Hypothalamus (tissue), 51 donors: ENCODE measurements at places on chromosomes 13 and 19.

DNA sequence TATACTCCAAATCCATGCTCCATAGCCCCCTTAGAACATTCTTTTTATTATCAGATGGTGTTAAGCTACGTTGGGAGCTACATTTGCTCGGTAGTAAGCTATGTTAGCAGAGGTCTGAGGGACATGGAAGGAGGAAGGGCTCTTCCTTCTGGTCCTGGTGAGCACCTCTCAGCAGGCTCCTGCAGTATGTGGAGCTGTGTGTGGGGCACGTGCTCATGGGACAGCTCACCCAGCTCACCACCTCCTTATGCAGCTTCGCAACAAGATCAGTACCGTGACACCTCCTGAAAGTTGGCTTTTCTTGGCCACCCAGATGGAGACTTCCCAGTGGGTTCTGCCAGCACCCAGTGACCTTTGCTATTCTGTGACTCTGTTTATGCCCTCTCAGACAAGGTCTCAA is 400.5 kb upstream of the SLC10A2 start:
- DNase-seq: no peak

DNA sequence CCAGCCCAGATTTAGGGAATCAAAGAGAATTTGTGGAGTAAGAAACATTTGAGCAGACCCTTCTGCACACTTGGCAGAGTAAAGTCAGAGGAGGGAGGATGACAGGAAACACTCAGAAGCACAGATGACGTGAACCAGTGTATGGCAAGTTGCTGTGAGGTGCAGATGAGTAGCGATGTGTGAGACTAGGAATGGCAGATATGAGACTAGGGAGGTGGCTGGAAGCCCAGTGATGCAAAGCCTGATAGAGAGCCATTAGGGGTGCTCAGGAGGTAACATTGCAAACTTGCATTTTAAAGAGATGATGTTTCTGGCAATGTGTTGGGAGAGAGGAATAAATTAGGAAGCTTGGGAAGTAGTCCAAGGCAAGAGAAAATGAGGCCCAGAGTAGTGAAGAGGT is 44.0 kb downstream of the PCDH17 start:
- no peak for DNase-seq

DNA sequence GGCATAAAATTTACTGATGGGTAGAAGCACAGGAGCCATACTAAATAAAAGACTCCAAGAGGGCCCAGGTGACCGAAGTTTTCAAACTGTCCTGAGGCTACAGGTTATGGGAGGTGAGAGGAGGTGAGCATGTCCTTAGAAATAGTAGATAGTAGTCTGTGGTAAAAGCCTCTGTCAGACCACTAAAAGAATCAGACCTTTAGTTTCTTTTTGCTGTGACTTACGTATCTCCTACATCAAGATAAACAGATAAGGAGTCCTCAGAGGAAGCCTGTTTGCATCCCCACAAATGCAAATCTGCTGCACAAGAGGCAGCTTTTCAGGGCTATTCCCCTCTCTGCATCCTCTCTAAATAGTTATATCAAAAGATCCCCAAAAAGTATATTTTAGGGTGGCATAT is 711.6 kb upstream of the SLITRK6 start:
- DNase-seq: no peak

DNA sequence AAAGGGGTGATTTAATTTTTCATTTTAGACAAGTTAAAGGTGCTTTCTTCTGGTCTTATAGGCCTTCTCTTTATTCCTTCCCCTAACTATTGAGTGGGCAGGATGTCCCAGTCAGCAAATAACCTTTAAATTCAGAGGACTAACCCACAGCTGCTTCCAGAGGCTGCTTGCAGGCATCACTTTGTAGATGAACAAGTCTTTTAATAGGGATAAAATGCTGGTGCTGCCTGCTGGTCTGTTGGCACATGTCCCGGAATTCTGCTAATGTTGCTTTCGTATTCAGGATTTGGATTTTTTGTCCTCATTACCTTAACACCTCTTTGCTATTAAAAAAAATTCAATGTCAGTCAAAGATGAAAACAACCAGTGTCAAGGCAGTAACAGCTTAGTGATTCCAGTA is 132.7 kb upstream of the KL start:
- DNase-seq: peak; percentile 11

- peak; percentile 40 for DNase-seq
Observed at GRCh38 chr19:28889941-28890670, 322.8 kb downstream of the UQCRFS1 start.

DNA sequence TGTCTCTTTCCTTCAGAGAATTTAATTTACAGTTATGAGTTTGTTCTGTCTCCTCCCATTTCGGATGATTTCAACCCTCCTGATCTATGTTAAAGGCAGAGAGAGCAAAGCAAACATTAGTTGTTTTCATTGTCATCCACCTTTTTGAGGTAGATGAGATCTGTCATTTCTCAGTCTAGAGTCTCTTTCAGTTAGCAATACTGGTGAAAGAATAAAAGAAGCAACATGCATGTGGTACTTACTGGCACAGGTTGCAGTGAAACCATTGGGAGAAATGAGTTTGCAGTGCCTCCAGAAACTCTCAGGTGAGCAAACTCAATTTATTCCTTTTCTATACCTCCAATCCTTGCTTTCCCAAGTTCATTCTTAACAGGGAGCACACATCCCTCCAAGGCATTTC is 99.4 kb downstream of the RBM26 start:
- no peak for DNase-seq

GRCh38 chr13:41652735-41653361 is 195.5 kb downstream of the RGCC start:
- DNase-seq: no peak

DNA sequence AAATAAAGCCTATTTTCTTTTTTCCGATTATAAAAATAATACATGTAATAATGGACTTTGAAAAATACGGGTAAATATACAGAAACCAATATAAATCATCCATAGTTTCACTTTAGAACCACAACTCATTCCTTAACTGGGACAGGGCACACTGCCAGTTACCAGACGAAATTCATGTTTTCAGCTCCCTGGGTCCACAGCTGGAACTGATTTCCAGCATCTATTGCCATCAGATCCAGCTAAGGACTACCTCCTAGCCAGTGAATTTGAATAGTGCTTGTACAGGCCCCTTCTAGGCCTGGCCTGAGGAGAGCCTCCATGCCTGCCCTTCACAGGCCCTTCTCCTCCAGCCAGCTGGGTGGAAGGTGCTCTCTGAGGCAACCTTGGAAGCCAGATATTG is 30.0 kb upstream of the ATP12A start:
- no peak for DNase-seq

GRCh38 chr19:37988758-37989635 is 82.0 kb downstream of the SIPA1L3 start:
- no peak for DNase-seq

DNA sequence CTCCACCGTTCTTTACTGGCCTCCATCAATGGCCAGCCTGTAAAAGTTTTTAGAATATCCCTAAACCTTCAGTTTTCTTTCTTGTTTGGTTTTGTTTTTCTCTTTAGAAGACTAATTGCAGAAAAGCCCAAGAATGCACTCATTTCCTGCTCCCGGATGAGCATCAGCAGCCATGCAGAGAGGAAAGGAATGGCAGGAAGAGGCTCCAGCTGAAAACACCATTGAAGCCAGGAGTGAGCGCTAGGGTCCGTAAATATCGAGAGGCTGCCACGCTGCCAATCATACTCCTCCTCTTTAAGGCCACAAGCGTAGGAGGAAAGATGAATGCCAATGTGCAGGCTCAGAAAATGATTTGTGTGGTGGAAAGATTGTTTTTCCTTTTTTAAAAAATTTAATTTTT is 57.4 kb upstream of the UBE2L5 start:
- no peak for DNase-seq

DNA sequence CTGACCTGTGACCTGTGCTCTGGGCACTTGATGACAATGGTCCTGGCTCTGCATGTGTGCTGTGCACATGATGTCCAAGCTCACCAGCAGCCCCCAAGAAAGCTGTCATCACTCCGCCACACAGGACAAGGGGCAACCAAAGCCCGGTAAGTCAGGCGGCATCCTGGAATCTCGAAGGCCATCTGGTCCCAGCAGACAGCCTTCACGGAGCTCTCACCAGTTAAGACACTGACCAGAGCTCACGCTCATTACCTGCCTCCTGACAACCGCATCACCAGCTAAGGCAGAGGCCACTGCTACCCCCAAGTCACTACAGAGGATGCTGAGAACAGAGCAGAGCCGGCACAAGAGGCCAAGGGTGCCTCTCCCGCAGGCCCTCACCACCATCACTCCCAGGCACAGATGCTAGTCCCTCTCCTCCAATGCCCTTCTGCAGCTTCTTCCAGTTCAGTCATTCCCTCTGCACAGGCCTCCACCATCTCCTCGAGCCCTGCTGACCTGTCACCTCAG is 10.6 kb downstream of the PPP6R1 start:
- no peak for DNase-seq

GRCh38 chr13:80141123-80141849 is 199.6 kb downstream of the SPRY2 start:
- DNase-seq: peak; percentile 40

- no peak for DNase-seq
Observed at GRCh38 chr19:901216-902092, 8.2 kb downstream of the RNU6-9 start.

DNA sequence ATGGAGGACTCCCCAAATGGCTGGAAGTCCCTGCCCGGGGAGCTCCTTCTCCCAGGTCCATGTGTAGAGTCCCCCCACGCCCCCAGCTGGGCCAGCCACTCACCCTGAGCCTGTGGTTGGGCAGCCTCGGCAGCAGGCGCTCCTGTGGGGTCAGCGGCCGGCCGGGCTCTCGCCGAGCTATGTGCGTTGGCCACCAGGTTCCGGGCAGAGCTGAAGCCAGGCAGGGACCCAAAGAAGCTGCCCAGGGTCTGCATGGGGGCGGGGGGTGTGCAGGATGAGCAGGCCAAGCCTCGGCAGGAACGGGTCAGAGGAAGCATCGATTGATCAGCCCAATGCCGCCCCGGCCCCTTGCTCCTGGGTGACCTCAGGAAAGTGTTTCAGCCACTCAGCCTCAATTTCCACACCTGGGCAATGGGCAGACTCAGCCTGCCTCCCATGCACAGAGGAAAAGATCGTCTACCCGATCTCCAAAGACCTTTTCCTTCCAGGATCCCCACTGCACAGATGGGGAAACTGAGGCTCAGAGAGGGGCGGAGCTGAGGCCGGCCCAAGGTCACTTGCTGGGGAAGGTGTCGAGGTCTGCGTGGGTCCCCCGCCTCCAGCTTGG is 732 bp downstream of the PLIN4 start:
- no peak for DNase-seq

GRCh38 chr13:85717921-85718320 is 81.3 kb downstream of the SLITRK6 start:
- DNase-seq: no peak

DNA sequence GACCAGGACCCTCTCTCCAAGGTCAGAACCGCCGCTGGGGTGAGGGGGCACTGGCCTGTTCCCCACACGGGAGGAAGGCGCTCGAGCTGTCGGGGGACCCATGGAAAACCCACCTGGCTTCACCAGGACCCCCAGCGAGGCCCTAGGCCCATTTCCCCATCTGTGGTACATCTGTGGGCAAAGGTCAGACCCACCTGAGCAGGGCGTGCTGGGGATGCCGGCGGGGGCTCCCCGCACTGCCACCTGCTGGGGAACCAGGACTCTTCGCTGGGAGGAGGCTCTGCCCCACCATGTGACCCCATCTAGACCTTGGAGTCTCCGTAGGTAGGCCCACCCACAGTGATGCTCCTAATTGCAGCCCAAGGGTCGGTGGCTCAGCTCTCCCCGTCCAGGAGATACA is 511 bp downstream of the WDR88 start:
- no peak for DNase-seq

- no peak for DNase-seq
Observed at GRCh38 chr19:19459707-19460251, 54.3 kb downstream of the GATAD2A start.

DNA sequence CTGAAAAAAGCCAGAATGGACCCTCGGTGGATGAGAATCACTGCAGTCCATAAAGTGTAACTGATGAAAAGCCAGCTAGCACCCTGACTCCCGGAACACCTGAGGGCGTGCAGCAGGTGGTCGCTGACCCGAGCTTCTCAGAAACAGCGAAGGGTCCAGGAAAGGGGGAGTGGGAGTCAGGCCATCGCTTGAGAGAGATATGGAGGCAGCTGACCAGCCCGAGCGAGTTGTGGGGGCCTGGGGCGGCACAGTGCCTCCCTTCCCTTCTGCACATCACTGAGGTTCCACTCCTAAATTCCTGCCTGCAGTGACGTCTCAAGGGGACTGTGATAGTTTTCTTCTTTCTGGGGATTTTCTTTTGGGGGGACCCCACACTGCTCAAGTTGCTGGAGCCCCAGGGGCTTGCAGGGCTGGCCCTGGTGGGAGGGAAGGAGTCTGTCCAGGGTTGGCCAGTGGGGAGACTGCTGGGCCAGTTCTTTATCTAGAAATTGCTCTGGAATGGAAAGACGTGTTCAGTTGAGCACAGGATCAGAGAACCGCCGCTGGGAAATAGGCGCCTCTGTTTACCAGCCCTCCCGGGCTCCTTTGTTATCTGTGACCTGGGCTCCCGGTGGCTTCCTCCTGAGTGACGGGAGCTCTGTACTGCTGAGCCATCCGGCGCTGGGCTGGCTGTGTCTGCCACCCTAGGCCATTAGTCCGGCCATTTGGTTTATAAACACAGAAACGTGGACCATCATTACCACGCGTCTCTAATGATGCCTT is 71.3 kb downstream of the RAB20 start:
- DNase-seq: no peak

DNA sequence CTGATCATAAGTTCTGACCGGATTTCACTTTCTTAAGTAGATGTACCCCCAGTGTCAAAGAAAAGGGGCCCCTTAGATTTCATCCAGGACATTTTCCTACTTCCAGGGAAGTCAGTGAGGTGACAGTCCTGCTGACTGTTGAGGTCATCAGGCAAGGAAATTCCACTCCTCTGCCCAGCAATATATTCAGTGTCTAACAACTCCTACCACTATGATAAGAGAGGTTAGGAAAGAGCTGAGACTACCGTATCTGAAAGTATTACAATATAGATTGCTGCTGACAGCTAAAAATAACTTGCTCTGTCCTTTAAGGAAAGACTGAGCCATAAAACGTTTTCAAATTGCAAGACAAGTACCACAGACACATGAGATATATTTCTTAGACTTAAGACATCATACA is 325.1 kb downstream of the EFNB2 start:
- no peak for DNase-seq

- DNase-seq: no peak
Observed at GRCh38 chr13:113077566-113077952, 28.0 kb upstream of the F7 start.
